Hair follicle dermal papilla cell (primary cell): ENCODE measurements at places on chromosomes 4 and X. TPM values are rescaled to one million over a fixed set of nuclear protein-coding genes. Genes with fewer than 3 reads are reported as not detected.

Gene DCHS2
- not detected in 2 replicates for total RNA-seq

Gene CENPVL1
- total RNA-seq, result not detected in 2 replicates

Gene MYOZ2
- total RNA-seq, result not detected in 2 replicates

Gene UTP3
- total RNA-seq, result 11.3 and 14.1 TPM in 2 replicates

Gene SSX2B
- not detected in 2 replicates for total RNA-seq

Gene GABRA4
- total RNA-seq, result not detected in 2 replicates

Gene PNCK
- total RNA-seq, result 0.65 TPM in 1 of 2 replicates, not detected in the other

Gene EXOSC9
- 26.6 and 30.3 TPM in 2 replicates for total RNA-seq

Gene SHROOM4
- total RNA-seq, result 2.2 and 2.6 TPM in 2 replicates

Gene GNRHR
- not detected in 2 replicates for total RNA-seq

Gene INPP4B
- 17.7 and 17.8 TPM in 2 replicates for total RNA-seq

Gene GATA1
- not detected in 2 replicates for total RNA-seq

Gene MAGEA8
- total RNA-seq, result not detected in 2 replicates

Gene KIF4A
- 1.5 and 2.3 TPM in 2 replicates for total RNA-seq

Gene KLHL13
- 1.3 TPM in 2 replicates for total RNA-seq

Gene NIPAL1
- total RNA-seq, result under 0.01 and 0.36 TPM in 2 replicates

Gene POU4F2
- not detected in 2 replicates for total RNA-seq

Gene CLTRN
- 0.24 TPM in 1 of 2 replicates, not detected in the other for total RNA-seq

Gene STK32B
- total RNA-seq, result 2.4 and 17.7 TPM in 2 replicates

Gene SASH3
- total RNA-seq, result not detected in 2 replicates

Gene GRID2
- under 0.01 TPM in 2 replicates for total RNA-seq

Gene APLN
- 0.65 and 1.3 TPM in 2 replicates for total RNA-seq

Gene BMX
- total RNA-seq, result not detected in 2 replicates

Gene ARX
- total RNA-seq, result not detected in 2 replicates

Gene BST1
- total RNA-seq, result 10.2 and 11.8 TPM in 2 replicates

Gene CXCL1
- total RNA-seq, result 78.3 and 166 TPM in 2 replicates

Gene XAGE2
- total RNA-seq, result 0.49 TPM in 1 of 2 replicates, not detected in the other

Gene SLC16A2
- total RNA-seq, result 29.5 and 29.9 TPM in 2 replicates

Gene PDLIM3
- total RNA-seq, result 0.12 TPM in 1 of 2 replicates, not detected in the other

Gene PDGFRA
- 519 and 737 TPM in 2 replicates for total RNA-seq

Gene EFHC2
- 1.5 and 1.7 TPM in 2 replicates for total RNA-seq

Gene HMX1
- total RNA-seq, result 0.16 TPM in 1 of 2 replicates, not detected in the other

Gene PHOX2B
- not detected in 2 replicates for total RNA-seq

Gene BLTP1
- 109 and 171 TPM in 2 replicates for total RNA-seq

Gene ENAM
- under 0.01 TPM in 1 of 2 replicates, not detected in the other for total RNA-seq

Gene KDM5C
- 142 and 170 TPM in 2 replicates for total RNA-seq

Gene TECRL
- not detected in 2 replicates for total RNA-seq

Gene PASD1
- total RNA-seq, result not detected in 2 replicates
